ENCODE measurements at places on chromosomes 4 and X. TPM values are rescaled to one million over a fixed set of nuclear protein-coding genes. Genes with fewer than 3 reads are reported as not detected.

Gene F11
- polyA plus RNA-seq, result 0.36 TPM

Gene SLC10A6
- not detected for polyA plus RNA-seq

- DNase-seq, result no peak
These were observed 12.9 kb upstream of the ADH4 start for GRCh38 chr4:99156992-99157391.

DNA sequence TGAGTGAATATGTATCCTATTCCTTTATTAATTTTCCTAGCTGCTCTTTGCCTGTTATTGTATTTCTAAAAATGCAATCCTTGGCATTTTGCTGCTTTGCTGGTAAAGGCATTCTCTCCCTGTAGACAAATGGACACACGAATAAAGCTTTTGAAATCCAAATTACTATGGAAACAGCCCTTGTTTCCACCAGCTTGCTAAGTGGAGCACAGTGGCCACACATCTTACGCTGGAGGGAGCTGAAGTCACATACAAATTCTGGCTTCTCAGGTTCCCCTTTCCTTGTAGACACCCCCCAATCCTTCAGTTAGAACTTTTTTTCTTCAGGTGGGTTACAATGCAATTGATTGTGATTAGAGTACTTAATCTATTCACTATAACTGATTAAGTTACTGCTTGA is 66.2 kb downstream of the AGA start:
- peak; percentile 7 for DNase-seq

- no peak for DNase-seq
These were observed 22.9 kb downstream of the PDGFC start for GRCh38 chr4:156948738-156949137.

DNA sequence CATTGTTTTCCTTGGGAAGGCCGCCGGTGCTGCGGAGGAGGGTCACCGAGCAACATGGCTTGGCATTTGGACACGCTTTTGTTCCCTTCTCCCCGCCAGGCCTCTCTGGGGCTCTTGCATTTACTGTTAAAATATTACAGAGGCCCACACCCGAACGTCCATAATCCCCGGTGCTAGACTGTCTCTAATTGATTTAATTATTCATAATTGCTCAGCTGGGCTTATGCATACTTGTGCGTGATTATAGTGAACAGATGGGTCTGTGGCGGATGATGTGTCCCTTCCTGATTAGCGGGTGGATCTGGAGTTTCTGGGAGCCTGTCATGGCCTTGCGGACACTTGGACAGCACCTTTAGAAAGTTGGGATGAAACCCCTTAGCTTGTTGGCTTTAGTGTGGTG is 100.2 kb upstream of the MSX1 start:
- no peak for DNase-seq

Measured in spinal cord (tissue), 10 donors.